ENCODE measurements at places on chromosomes 2 and 18.

- DNase-seq = no peak
Measured at GRCh38 chr2:46241344-46241743, 55.9 kb upstream of the EPAS1 start.

- DNase-seq = no peak
Measured at GRCh38 chr2:3198119-3198518, 179.5 kb downstream of the EIPR1 start.

GRCh38 chr2:46360303-46360702 lies 63.1 kb downstream of the EPAS1 start:
- no peak for DNase-seq

GRCh38 chr2:174286172-174286571 lies 37.8 kb upstream of the OLA1 start:
- no peak for DNase-seq

DNA sequence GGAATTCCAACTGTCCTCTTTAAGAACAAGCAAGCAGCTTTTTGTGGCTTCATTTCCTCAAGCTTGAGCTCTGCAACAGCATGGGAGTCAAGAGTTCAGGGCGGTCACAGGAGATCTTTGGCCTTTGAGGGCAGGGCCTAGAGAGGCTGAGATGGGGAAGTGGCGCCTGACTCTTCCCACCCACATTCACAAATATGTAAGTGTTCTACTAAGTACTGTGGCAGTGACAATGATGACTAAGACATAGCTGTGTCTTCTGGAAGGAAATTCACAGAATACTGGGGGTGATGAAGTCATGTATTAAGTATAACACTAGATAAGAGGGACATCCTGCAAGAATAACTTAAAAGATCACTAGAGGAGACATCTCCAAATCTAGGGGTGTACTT lies 15.0 kb downstream of the RND3 start:
- no peak for DNase-seq

DNA sequence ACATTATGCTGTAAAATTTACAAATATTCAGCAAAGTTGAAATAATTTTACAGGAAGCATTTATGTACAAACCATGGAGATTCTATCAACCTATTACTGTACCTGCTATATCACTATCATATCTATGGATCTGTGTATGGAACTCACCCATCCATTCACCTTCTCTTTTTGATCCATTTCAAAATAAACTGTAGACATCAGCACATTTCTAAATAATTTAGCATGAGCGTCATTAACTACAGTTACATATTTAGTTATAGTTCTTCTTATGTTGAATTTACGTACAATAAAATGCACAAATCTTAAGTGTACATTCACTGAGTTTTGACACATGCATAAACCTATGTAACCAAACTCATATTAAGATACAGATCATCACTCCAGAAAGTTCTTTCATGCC lies 127.8 kb upstream of the BCL2L11 start:
- no peak for DNase-seq

GRCh38 chr2:174623106-174623637 lies 25.6 kb upstream of the WIPF1 start:
- DNase-seq = no peak

DNA sequence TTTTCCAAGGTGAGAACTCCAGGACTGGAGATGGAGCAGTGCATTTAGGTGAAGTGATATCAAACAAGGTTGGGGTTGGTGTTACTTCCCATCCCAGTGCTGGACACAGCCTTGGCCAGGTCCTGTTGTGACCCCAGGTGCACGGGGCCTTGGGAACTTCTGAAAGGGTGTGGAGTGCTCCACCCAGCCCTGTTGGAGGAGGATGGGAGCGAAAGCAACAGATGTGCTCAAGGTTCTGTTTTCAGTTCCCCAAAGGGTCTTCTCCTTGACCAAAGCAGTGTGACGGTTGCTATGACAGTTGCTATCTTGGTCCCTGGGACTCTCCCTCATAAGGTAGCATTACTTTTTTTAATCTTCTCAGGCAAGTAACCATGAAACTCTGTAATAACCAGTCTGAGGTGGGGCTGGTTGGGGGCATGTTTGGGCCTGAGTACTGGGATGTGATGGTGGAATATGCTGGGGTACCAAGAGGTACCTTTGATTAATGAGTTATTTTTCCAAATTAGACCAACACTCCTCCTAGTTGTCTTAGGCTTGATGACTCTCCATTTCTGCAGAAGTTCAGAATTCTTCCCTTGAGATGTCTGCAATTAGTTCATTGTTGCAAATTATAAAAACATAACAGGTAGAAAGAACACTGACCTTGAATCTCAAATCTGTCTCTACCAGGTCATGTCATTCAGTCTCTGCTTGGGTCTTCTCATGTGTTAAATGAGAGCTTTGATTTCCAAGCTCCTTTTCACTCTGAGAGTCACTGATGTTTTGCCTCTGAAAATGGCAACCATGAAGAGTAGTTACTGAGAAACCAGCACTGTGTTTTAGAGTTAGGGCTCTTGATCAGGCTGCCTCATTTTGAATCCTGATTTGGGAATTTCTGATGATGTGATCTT lies 154.5 kb downstream of the RPIA start:
- no peak for DNase-seq

DNA sequence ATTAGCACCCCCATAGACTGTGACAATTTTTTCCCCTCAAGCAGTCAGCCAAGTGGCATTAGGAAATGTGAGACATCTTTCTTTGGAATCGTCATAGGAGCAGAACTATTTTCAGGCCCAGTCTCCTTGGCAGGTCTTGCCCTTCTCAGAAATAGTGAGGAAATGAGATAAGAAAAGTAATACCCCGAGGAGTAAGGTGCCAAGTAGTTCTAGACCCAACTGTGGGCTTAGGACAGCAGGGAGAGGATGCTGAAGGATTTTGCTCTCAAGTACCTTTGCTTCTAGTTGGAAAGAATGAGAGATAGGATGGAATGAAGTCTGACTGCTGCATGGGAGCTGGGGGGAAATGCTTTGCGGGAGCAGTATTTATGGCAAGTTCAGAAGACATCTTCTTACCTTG lies 31.8 kb downstream of the PRKCE start:
- no peak for DNase-seq

- no peak for DNase-seq
Measured at GRCh38 chr2:24158131-24158530, 16.7 kb upstream of the FAM228A start.

- DNase-seq = no peak
Measured at GRCh38 chr2:112626604-112627059, 19.1 kb upstream of the SLC20A1 start.

GRCh38 chr18:35410561-35410960 lies 33.4 kb upstream of the ZNF396 start:
- no peak for DNase-seq

GRCh38 chr2:197195518-197195917 lies 115.1 kb downstream of the ANKRD44 start:
- DNase-seq = no peak

GRCh38 chr2:143732871-143733270 lies 603.7 kb downstream of the ARHGAP15 start:
- DNase-seq = no peak

- DNase-seq = no peak
Measured at GRCh38 chr2:98245491-98245890, 100.8 kb upstream of the CNGA3 start.

Measured in GM12891 (cell line).